ENCODE measurements at places on chromosomes 2 and 18.
A peak's percentile ranks its signal among the peaks of the same experiment; 100 is the strongest.

GRCh38 chr18:79869591-79870300 is 72.0 kb downstream of the KCNG2 start:
- ATAC-seq: no peak

- ATAC-seq: no peak
These were observed 909 bp upstream of the NRXN1 start for GRCh38 chr2:51032751-51033330.

GRCh38 chr2:182821182-182821581 is 45.3 kb downstream of the FRZB start:
- ATAC-seq: no peak

DNA sequence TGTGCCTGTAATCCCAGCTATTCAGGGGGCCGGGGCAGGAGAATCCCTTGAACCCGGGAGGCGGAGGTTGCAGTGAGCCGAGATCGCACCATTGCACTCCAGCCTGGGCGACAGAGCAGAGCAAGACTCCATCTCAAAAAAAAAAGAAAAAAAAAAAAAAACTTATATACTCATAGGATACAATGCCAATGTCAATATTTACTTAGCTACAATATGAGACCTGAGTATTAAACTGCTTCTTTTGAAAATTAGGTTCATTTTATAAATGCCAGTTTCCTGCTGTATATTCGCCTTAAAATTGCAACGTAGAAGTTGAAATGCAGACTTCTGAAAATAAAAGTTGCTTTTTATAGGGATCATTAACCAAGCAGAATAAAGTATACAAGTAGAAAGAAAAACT is 2.3 kb downstream of the SLC35F5 start:
- no peak for ATAC-seq

GRCh38 chr2:64809216-64809615 is 155.5 kb upstream of the SERTAD2 start:
- ATAC-seq: no peak

- ATAC-seq: no peak
These were observed 255.8 kb downstream of the ERBB4 start for GRCh38 chr2:212282671-212283261.

GRCh38 chr2:195648787-195649186 is 8.2 kb upstream of the SLC39A10 start:
- ATAC-seq: no peak

DNA sequence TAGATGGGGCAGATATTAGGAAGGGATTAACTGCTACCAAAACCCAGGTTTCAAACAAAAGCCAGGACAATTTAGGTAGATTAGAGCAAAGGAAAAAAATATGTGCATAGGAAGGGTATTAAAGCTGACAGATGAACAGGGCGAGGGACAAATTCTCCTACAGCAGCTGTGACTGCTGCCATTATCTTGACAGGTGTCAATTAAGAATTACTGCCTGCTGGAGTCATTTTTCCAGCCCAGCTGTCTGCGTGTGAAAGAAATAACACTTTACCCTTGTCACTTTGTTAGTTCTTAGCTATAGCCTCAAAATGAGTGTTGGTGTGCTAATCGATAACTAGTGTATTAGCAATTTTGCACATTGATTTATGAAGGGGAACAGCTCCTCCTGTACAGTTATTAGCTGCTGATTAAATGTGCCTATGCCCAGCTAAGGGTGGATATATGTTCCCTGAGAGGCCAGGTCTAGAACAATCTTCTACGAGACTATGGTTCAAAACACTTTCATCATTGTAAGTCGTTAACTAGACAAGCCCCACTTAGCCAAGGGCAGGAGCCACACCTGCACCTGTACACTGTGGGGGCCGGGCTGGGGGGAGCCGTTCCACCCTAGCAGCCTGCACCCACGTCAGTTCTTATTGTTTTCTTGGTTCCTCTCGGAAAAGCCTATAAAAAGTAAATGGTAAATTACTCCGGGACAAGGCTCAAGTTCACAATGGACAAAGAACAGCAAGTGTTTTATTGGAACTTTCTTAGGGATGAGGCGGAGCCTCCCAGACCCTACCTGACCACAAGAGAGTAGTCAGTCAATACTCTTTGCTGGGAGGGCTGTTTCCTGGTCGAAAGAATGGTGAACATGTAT is 7.7 kb downstream of the TSHZ1 start:
- ATAC-seq: no peak

DNA sequence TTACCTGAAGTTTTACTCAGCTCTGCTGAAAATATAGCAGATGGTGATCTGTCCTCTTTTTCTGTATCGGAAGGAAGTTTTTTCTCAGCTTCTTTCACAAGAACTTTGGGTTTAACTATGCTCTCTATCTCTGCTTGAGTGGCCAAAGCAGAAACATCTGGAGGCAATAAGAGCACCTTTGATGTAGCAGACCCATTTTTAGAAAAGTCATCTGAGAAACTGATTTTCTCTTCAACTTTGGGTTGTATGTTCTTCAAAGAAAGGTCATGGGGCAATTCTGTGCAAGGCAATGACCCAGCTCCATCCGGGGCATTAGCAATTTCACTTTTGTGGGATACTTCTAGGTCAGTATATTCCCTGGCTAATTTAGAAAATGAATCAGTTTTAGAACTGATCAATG is 25.2 kb downstream of the RTN4 start:
- ATAC-seq: no peak

- no peak for ATAC-seq
These were observed 96.2 kb downstream of the NCK2 start for GRCh38 chr2:105840933-105841332.

GRCh38 chr2:160292225-160292624 is 92.2 kb upstream of the ITGB6 start:
- ATAC-seq: no peak

DNA sequence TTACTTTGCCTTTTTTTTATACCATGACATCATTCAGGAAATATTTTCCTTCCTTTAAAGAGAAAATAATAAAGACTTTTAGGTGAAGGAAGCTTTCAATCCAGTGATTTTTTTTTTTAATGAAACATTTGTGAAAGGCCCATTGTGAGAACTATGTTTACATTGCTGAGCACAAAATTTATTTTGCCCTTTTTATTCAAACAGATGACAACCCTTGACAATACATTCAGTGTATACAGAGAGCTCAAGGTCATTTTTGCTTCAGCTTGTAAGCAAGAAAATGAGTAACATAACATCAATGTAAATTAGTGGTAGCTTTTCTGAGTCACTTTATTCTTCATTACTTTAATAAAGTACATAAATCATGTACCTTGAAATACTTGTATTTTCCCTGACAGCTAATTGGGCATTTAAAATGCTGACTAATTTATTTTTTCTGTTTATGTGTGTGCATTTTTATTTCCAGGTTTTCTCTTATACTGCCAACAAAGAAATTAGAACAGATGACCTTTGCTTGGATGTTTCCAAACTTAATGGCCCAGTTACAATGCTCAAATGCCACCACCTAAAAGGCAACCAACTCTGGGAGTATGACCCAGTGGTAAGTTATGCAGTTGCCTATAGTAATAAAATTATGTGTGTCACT is 121.6 kb downstream of the GALNT1 start:
- no peak for ATAC-seq

DNA sequence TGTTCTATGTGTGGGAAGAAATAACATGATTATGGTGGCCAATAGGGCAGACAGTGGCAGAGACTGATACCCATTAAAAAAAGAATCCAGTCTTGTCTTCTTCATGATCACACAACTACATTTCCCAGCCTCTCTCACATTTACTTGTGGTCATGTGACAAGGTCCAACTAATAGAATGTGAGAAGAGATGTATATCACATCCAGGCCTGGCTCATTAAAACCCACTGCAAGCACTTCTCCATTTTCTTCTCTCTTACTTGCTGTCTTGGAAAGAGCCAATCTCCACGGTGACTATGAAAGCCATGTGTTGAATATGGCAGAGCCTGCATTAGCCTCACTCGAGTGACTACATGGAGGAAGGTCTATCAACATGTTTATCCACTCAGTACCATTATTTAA is 306.2 kb upstream of the ZEB2 start:
- ATAC-seq: no peak

- ATAC-seq: no peak
These were observed 159.4 kb downstream of the ACTR3 start for GRCh38 chr2:114049280-114049679.

DNA sequence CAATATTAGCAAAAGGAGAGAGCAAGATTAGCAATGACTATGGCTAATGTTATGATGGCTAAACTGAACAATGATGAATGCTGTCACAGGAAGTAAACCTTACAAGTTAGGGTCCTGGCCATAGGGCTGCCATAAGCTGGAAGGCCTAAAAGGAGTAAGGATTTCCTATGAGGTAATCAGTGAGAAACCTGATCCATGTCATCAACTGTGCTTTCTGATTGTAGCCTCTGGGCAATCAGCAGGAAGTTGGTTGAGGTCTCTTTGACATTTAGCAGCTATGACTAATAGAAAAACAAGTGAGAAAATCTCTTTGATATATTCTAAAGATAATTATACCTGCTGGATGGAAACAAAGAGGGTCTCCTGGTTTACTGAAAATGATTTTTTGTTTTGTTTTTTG is 193.0 kb downstream of the RAB3GAP1 start:
- ATAC-seq: no peak

DNA sequence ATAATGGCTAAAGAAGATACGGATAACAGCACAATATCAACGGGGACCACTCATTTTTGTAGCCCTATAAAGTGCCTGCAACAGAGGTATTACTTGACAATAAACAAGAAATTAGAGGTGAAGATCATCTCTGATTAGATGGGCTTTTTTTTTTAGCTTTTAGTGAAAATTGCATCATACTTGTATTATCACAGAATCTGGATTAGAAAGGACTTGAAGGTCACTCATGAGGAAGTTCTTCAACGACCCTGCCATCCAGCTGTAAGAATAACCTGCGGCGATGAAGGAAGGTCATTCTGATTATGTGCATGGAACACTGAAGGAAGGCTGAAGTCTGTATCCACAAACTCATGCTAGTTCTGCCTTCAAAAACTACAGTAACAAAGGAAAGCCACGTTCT is 40.5 kb downstream of the THOC1 start:
- no peak for ATAC-seq

- ATAC-seq: no peak
These were observed 102.4 kb downstream of the GALNT3 start for GRCh38 chr2:165691615-165692014.

GRCh38 chr2:23649819-23650218 is 264.8 kb downstream of the KLHL29 start:
- ATAC-seq: no peak

DNA sequence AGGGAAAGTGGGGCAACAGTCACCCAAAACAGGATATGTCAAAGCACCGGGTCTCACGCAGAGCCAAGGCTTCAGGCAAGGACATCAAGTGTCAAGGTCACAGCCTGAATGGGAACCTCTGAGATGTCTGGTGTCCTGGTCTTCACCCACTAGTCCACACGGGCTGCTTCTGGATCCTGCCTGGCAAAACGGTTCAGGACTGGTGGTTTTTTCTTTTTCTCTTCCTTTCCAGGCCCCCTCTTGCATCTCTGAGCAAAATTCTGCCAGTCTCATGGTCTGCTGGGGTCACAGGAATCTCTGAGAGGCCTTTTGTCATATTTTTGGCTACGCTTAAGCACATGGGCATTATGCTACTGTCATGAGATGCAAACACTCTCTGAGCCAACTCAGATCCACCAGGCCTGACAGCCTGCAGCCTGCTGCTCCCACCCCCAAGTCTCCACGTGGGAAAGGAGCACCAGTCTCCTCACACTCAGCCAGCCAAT is 518.2 kb upstream of the ZEB2 start:
- ATAC-seq: no peak

- no peak for ATAC-seq
These were observed 91.3 kb upstream of the GLS start for GRCh38 chr2:190789074-190790004.

DNA sequence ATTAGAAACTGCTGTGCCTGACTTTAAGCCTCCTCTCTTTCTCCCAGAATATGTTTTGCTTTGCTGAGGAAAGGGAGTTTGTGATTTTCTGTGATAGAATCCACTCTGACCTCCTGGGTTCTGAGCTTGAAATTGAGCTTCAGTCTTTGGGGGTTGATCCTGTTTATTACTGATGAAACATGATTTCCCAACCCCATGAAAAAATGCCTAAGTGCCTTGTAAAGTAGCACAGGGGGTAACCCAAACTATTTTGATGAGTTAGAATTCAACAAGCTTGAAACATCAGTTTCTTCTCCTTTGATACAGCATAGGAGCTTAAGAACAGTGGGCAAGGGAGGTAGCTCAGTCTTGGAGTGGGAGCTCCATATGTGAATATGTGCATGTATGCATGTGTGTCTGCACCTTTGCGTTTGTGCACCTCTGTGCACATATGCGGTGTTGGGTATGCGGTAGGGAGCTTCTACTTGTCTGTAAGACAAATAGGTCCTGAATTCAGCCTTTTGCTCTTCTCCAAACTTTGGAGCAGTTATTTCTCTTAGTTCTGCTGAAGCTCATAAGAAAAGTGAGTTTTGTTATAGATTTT is 364.6 kb downstream of the OSR1 start:
- no peak for ATAC-seq

GRCh38 chr2:32357318-32358110 is 691 bp downstream of the BIRC6 start:
- peak; percentile 17 for ATAC-seq

- no peak for ATAC-seq
These were observed 123.1 kb upstream of the ARL4C start for GRCh38 chr2:234620018-234620417.

GRCh38 chr2:119494163-119494790 is 30.0 kb downstream of the SCTR start:
- no peak for ATAC-seq

GRCh38 chr2:118521960-118522359 is 325.5 kb downstream of the EN1 start:
- ATAC-seq: no peak

- ATAC-seq: no peak
These were observed 190.0 kb upstream of the SESTD1 start for GRCh38 chr2:179454443-179455171.

- ATAC-seq: no peak
These were observed 99.6 kb upstream of the TNP1 start for GRCh38 chr2:216959433-216959832.

DNA sequence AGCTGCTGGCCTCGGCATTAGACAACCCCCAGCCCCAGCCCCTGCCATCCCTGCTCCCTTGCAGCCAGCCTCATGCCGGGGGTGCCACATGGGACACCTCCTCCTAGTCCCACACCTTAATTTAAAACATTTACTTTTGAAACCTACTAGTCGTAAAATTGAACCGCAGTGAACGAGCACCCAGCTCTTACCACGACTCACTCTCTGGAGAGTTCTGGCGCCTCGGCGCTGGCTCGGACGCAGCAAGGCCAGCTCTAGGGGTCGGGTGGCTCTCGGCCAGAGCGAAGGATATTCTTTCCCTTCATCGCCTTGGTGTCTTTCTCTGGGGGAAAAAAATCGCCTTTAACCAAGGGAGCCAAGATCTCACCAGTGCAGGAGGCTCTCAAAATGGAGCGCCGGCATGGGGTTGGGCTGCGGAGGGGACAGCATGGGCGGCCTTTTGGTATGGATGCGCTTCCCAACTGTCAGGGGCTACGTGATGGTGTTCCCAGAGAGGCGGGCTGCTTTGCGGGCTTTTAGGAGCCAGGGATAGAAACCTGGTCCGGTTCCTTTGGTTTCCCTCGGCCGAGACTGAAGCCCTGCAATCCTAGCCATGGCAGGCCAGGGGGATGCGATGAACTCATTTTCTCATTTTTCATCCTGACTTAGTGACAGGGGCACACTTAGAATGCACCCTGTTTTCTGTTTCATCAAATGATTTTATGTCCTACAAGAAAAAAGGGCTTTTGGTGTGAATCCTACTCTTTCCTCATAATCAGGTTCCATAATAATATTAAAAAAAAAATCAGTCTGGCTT is 2.0 kb downstream of the HPCAL1 start:
- no peak for ATAC-seq
